Stimulated activated naive B cell treated with anti-CD40 and anti-IgM and Interleukin-4, amounts not matched to agents 10 μg/mL and 1 μg/mL and 100 μg/mL, for 72 hours (primary cell): ENCODE measurements at places on chromosomes 11 and 22.

GRCh38 chr11:126495281-126496220 is 140.1 kb downstream of the ST3GAL4 start:
- DNase-seq, result no peak

GRCh38 chr11:76598426-76598839 is 72.1 kb downstream of the LRRC32 start:
- DNase-seq, result peak; percentile 46

DNA sequence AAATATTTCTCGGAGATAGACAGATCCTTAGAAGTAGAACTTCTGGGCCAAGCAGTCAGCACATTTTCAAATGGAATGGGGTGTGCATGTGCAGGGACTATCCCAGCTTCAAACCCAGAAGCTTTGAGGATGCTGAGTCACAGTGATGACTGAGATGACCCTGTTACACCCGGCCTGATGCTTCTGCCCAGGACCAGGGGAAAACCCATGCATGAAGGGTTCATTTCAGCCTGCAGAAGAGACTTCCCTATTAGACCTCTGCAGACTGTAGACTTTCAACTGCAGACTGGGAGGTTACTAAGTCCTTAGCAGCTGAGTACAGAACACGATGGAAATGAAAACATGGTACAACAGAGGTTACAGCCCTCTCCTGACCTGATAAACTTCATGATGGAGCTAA is 3.6 kb upstream of the OR2AT4 start:
- peak; percentile 67 for DNase-seq

GRCh38 chr11:61924064-61924455 is 6.7 kb upstream of the RAB3IL1 start:
- no peak for DNase-seq

DNA sequence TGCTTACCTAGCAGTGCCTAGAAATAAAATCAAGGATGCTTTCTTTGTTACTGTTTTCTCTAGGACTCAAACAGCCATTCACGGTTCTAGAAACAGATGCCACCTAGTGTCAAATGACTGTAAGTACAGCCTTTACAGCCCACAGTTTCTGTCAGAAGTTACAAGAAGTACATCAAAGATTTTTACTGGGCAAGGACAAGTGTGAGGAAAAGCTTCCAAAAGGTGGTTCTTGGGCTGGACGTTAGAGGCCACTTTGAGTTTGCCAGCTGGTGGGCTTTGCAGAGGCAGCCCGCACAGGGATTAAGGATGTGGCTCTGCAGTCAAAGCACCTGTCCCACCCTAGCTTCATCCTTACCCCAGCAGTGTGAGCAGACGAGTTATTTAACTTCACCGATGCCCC is 6.9 kb downstream of the KMT5B start:
- DNase-seq, result no peak

GRCh38 chr11:58060939-58061672 is 30.4 kb downstream of the OR6Q1 start:
- DNase-seq, result no peak

- no peak for DNase-seq
These were observed 21.0 kb downstream of the WEE1 start for GRCh38 chr11:9594267-9595046.

DNA sequence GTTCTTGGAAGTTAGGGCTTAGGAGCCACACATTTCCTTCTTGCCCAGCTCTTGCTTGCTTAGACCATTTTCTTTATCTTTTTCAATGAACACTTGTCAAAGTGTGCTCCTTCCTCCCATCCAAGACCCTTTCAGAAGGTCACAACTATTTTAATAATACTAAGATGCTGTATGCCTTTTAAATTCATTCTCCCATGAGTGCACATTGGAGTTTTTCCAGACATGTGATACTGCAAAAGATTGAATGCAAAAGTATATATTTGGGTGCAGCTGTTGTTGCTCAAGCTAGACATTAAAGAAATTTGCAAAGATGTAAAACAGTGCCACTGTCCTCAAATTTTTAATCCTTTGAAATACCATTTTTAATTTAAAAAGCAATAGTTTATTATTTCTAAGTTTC is 69.3 kb upstream of the TNRC6B start:
- DNase-seq, result no peak

DNA sequence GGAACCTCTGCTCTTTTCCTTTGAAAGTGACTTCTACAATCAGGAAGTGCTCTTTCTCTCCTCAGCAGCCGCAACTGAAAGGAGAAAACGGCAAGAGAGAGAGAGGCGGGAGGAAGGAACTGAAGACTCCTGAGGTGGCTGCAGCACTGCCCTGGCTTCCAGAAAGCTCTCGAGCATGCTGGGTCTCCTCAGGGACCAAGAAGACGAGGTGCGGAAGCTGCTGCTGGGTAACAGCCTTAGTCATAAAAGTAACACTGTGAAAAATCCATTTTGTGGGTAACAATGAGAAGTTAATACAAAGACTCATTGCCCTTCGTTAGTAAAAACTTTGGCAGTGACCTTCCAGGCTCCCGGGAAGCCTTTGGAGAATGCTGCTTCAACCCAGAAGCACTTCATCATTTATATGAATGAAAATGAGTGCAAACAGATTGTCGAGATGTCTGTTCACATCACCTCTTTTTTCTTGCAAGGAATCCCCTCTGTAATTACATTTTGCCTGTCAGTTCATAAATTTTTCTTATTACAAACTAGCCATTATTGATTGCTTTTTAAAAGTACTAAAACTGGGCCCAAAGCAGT is 473.4 kb downstream of the SOX6 start:
- DNase-seq, result no peak

GRCh38 chr11:56457076-56457475 is 16.1 kb downstream of the OR5M3 start:
- no peak for DNase-seq

DNA sequence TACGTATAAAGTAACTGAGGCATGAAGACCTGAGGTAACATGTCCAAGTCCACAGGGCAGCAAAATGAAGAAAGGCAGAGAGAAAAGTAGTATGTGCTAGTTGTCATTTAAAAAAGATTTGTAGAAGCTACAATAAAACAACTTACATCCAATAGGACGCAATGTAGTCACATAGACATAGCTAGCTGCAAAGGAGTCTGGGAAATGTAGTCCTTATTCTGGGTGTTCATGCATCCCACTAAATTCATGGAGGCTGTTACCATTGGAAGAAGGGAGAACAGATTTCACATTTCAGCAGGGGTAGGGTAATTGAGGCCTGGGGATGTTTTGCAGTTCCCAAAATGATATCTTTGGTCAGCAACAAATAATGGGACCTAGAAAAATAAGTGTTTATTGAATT is 571.4 kb downstream of the MIAT start:
- DNase-seq, result no peak

GRCh38 chr11:77375107-77375506 is 73.6 kb upstream of the GDPD4 start:
- no peak for DNase-seq

DNA sequence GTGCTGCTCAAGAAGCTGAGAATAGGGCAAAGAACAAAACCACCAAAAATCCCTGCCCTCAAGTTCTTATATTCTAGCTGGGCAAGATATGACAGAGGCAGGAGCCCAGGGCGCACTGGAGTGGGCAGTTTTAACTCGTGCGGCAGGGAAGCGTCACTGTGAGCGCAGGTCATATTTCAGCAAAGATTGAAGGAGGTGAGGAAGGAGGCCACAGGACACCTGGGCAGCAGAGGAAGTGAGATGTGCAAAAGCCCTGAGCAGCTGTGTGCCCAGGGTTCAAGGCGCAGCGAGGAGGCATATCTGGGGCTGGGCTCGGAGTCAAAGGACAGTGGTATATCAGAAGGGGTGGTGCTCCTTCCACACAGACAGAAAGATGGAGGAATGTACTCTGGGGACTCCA is 13.5 kb downstream of the KCNC1 start:
- no peak for DNase-seq

- DNase-seq, result no peak
These were observed 4.4 kb downstream of the MRGPRE start for GRCh38 chr11:3227568-3228444.

DNA sequence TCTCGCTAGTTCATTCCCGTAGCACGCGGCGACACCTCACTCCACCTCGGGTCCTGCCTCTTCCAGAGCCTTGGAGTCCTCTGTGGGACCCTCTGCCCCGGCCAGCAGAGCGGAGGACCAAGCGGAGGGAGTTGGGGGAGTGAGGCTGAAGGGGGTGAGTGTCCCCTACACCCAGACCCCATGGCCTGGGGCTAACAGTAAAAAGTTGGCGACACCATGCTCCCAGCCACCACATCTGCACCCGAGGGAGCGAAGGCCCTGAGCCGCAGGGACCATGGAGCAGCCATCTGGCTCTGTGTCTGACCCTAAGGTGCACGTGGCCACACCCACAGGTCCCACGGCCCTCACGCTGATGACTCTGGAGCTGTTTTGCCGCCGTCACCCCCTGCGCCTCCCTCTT is 293.8 kb downstream of the BRD1 start:
- DNase-seq, result no peak

GRCh38 chr11:48000432-48000831 is 20.1 kb downstream of the PTPRJ start:
- DNase-seq, result no peak

DNA sequence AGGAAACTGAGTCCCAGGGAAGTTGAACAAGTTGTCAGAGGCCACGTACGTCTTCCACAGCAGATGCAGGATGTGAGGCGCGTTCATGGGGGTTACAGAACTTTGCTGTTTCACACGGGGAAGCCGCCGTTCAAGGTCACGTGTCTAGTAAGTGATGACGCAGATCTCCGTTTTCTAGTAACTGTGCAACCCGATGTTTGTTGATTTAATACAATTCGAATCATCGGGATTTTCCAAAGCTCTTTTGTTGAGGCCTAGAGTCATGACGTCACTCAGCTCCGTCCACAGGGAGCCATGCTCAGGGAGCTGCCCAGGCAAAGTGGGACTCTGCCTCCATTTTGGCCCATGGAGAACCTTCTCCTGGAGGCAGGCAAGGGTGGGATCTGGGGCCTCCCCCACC is 1121.8 kb downstream of the TBC1D22A start:
- no peak for DNase-seq

GRCh38 chr22:28034760-28035401 is 115.8 kb upstream of the PITPNB start:
- DNase-seq, result no peak

DNA sequence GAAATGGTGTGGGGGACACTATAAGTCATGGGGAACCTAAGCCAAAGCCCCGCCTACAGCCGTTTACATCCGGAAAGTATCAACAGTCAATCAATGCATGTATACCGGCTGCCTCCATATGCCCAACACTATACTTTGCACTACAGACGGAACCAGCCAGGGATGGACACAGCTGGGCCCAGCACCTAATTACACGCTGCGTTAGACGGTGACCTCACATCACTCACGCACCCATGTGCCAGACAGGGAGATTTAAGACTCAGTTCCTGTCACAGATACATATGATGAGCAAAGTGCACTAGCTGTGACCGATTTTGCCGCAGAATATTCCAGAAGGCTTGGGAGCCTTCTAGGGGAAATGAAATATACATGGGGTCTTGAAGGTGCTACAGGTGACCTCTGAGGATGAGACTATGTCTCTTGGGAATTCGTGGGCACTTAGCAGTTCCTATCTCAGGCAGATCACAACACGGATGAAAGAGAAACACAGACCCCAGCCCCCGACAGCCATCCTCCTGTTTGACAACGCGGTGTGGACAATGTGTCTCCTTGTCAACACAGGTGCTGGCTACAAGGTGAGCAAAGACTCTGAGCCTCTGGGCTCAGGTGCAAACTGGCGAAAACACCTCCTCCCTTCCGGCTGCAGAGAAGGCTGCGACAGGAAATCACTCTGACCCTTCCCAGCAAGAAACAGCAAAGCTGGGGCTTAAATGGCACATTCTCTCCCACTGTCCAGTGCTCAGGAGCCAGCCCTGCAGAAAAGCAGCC is 8.0 kb downstream of the AHNAK start:
- no peak for DNase-seq

DNA sequence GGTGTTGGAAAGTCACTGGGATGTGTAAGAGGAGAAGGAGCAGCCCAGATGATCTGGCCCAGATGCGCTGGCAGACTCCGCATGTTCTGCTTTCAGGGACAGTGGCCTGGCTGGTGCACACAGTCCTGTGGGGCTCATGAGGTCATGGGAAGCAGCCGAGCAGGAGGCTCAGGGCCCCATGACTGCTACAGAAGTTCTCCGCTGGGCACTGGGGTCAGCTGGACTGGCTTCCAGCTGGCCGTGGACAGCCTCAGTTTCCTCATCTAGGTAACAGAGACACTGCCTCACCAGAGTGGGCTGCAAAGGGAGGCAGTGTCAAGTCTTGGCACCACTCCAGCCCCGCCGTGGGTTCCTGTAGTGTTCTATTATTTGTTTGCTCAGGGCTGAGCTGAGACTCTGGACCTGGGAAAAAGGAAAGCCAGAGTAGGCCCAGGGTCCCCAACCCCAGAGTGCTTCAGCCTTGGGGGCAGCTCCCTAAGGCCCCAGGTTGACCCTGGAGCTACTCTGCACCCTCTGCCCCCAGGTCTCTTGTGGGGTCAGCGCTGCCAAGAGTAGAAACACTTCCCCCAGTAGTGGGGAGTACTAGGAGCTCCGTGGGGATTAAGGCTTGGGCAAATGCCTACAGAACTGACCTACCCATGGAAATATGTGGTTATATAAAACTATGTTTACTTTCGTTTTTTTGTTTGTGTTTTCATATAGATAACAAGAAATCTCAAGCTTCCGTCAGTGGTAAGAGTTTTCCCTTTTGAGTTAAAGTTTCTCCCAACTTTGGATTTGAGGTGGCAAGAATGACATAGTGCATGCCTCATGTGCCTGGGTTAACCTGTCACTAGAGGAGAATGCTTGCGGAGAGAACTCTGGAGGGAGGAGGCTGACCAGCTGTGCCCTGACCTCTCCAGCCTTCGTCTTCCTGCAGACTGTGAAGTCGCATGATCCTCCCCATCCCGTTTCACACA is 45.3 kb downstream of the MED15 start:
- no peak for DNase-seq

DNA sequence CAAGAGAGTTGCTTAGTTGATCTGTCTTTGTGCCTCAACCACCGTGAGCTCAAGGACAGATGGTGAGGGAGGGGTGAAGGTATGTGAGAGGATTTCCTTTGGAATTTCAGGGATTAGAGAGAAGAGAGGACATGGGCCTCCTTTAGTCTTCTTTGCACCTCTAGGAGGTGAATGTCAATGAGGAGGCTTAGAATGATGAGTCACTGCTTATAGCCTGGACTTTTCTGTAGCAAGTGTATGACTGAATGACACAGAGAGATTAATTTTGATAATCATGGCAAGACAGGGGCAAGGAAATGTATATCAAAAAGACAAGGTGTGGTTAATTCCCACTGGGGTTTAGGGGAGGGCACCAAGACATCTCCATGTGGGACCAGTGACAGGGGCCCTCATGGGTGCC is 947.3 kb upstream of the TENM4 start:
- DNase-seq, result no peak

GRCh38 chr11:31808721-31809540 is 2.2 kb downstream of the PAX6 start:
- DNase-seq, result no peak

GRCh38 chr11:82004537-82005213 is 729.0 kb downstream of the FAM181B start:
- DNase-seq, result no peak
